ENCODE measurements at places on chromosomes 1 and 21.

DNA sequence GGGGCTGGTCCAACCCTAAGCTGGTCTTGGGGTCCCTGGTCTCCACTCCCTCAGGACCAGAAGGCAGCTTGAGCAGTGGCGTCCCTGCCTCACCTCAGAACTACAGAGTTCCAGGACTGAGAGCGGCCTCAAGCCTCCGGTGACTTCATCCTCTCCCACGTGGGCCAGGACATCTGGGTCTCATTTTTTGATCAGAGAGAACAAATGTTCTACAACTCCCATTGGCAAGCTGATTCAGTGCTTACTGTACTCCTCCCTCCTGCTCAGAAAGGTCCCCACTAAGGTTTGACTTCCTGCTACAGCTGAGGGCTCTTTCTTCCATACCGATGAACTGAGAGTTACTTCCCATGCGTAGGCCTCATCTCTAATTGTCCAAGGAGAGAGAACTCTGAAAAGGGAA lies 78.5 kb downstream of the PLXNA2 start:
- DNase-seq: no peak

DNA sequence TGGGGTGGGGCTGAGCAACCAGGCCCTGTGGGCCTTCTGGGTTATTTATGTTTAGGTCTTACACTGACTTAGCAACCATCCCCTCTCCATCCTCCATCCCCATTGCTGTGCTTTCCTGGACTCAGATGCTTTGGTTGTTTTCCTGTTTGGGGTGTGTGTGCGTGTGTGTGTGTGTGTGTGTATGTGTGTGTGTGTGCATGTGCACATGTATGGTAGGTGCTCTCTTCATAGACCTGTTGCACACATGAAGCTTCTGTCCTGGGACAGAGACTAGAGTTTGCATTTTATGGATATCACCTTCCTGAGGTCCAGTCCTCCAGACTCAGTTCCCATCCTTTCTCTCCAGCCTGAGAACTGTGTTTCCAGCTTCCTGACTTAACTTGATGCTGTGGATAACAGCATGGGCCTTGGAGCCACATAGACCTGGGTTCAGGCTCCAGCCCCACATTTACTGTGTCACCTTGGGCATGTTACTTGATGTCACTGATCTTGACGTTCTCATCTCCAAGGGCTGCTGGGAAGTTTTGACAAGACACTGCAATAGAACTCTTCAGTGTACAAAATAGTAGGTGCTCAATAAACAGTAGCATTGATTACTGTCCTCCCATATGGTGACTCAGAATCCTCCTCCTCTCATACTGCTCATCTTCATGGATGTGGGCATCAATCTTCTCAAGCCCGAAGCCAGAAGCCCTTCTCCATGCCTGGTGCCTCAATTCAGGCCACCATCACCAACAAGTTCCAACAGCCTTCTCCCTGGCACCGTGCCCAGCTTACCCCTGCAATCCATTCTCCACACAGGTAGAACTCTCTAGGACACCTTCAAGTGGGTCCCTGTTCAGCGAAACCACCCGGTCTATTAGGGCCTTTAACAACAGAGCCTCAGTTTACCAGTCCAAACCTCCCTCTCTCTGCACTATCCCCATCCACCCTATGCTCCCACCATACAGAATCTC lies 181.8 kb upstream of the EDN2 start:
- DNase-seq: no peak

DNA sequence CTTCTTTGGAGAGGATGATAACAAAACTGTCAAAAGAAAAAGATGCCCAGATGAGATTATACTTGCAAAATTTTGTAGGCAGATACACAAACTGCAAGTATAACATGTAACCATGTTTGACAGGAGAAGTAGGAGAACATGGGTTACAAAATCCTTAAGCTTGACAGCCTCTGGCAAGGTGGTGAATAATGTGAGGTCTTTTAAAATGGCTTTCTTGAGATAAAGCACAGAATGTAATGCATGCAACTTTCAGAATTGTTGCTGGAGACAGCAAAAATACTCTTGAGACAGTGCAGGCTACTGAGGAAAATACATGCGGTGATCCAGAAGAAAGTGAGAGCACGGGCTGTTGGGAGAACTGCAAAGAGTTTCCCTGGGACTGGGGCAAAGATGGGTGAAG lies 24.7 kb downstream of the DNAJC6 start:
- no peak for DNase-seq

DNA sequence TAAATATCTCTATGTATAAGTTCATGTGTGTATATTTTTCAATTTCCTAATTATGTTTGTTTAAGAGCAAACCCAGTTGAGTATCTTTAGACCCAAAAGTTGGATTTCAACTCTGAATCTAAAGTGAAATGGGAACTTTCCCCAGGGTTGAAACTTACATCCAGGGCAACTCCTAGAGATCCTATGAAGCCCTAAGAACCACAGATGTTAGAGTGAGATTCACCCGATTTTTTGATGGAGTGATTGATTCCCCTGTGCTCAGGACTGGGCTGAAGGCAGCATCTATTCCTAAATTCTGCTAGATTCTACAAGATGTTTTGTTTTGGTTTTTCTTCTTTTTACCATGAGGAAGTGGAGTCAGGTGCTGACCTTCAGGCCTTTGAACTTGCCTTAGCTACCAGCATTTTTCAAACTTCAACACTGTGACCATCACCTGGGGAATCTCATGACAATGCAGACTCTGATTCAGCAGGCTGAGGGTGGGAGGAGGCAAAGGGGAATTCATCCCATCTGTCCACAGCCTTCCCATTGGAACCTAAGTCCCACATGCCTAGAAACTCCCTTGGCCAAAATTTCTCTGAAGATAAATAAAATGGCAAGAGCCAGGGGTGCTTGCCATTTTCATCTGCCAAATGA lies 145.5 kb downstream of the ETS2 start:
- DNase-seq: no peak

GRCh38 chr21:46605767-46606426 lies 1.0 kb upstream of the S100B start:
- DNase-seq: no peak

- no peak for DNase-seq
These were observed 2.7 kb upstream of the CNN3 start for GRCh38 chr1:94929351-94930217.

DNA sequence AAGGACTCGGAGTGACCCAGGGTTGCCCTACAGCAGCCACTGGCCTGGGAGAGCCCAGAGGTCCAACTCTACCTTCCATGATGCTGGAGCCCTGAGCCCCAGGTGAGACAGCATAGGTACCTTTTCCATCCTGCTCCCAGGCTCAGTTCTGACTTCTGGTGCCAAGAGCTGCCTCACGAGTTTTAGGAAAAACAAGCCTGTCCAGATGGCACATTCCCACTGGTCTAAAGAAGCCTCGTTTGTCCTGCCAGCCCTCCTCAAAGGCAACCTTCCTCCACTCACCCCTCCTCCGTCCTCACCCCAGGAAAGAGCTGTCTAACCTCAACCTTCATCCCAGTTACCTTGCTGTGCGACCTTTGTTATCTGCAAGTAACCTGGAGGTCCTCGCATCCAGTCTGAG lies 53.5 kb upstream of the PRELP start:
- DNase-seq: no peak

- no peak for DNase-seq
These were observed 2.9 kb downstream of the CYYR1 start for GRCh38 chr21:26570203-26570602.

DNA sequence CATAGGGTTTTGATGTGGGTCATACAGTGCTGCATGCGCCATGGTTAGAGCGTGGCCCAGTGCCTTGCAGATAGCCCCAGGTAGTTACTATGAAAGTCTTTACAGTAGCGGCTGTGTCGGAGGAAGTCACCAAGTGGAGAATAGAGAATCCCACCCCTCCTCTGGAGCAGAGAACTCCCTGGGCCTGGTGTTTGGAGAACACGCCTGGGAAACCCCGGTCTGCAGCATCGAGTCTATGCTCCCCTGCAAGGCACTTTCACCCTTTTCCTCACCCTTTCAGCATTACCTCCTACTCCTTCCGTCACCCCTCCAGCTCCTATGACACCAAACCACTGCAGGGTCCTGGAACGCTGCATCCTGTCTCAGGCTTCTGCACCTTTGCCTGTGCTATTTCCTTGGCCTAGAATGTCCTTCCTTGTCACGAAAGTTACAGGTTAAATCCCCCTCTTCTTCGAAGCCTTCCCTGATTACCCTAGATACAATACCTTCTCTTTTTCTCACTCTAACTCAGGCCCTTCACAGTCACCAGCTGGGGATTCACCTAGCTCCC lies 2.7 kb upstream of the SLC1A7 start:
- no peak for DNase-seq

DNA sequence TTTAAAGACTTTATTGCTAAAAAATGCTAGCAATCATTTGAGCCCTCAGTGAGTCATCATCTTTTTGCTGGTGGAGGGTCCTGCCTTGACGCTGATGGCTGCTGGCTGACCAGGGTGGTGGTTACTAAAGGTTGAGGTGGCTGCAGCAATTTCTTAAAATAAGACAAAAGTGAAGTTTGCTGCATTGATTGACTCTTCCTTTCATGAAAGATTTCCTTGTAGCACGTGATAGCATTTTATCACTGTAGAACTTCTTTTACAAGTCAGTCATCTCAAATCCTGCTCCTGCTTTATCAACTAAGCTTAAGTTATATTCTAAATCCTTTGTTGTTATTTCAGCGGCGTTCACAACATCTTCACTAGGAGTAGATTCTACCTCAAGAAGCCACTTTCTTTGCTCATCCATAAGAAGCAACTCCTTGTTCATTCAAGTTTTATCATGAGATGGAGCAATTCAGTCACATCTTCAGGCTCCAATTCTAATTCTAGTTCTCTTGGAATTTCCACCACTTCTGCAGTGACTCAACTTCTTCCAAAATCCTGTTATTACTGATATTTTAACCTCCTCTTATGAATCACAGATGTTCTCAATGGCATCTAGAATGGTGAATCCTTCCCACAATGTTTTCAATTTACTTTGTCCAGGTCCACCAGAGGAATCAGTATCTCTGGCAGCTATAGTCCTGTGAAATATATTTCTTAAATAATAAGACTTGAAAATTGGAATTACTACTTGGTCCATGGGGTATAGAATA lies 17.6 kb upstream of the RGS1 start:
- DNase-seq: no peak

GRCh38 chr1:192357924-192358323 lies 41.1 kb downstream of the RGS21 start:
- no peak for DNase-seq

GRCh38 chr1:145759721-145760120 lies 40.4 kb downstream of the CD160 start:
- no peak for DNase-seq

- no peak for DNase-seq
These were observed 16.7 kb upstream of the ATP1B1 start for GRCh38 chr1:169089776-169090175.

- DNase-seq: no peak
These were observed 24.1 kb upstream of the MPZL1 start for GRCh38 chr1:167697667-167698141.

All from COLO829 (cell line).